Activated CD8-positive, alpha-beta memory T cell treated with anti-CD3 and anti-CD28 coated beads, Interleukin-2, amount 50 U/mL, for 4 hours (primary cell): ENCODE measurements at places on chromosomes 3 and 15.

- DNase-seq = no peak
Observed at GRCh38 chr3:168531116-168531515, 435.4 kb upstream of the GOLIM4 start.

DNA sequence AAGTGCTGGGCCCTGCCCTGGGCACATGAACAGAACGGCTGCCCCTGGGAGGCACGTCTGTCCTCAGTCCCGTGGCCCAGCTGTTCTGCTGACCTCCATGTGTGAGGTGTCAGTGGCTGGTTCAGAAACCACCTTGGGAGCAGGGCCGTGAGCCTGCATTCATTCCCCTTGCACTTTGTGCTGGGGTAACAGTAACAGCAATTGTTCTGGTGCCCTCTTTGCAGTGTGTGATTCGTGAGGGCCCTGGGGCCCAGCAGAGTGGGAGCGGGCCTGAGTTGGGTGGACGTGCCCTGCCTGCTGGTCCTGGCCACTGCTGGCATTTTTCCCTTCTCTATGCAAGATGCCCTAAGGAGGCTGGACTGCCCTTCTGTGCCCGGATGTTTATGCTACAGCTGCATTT lies 50.4 kb upstream of the MYZAP start:
- DNase-seq = no peak

- DNase-seq = no peak
Observed at GRCh38 chr3:69914395-69914794, 85.1 kb upstream of the SAMMSON start.

GRCh38 chr15:40702077-40702476 lies 7.1 kb downstream of the RAD51 start:
- no peak for DNase-seq

- DNase-seq = no peak
Observed at GRCh38 chr3:72238010-72238691, 453.2 kb upstream of the PROK2 start.

- DNase-seq = no peak
Observed at GRCh38 chr3:63990733-63991132, 32.6 kb downstream of the PSMD6 start.

GRCh38 chr15:41957021-41957897 lies 15.1 kb downstream of the EHD4 start:
- no peak for DNase-seq

DNA sequence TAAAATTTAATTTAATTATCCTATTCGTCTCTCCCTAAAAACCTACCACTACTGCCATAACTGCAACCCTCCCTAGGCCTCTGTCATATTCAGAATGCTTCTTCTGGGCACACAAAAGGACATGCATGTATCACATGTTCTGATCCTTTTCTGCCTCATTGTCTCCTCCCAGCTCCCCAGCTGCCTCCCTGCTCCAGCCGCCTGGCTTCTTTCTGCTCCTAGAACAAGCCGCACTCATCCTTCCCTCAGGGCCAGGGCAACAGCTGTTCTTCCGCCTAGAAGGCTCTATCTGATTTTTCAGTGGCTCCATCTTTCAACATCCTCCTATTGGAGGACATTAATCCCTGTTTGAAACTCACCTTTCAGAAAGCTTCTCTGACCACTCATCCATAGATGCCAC lies 38.6 kb downstream of the TMED3 start:
- no peak for DNase-seq

- DNase-seq = no peak
Observed at GRCh38 chr3:64368257-64369020, 143.2 kb upstream of the PRICKLE2 start.

GRCh38 chr3:175336406-175337133 lies 477.4 kb downstream of the NAALADL2 start:
- no peak for DNase-seq

GRCh38 chr3:117252208-117252607 lies 542.6 kb downstream of the TUSC7 start:
- no peak for DNase-seq

DNA sequence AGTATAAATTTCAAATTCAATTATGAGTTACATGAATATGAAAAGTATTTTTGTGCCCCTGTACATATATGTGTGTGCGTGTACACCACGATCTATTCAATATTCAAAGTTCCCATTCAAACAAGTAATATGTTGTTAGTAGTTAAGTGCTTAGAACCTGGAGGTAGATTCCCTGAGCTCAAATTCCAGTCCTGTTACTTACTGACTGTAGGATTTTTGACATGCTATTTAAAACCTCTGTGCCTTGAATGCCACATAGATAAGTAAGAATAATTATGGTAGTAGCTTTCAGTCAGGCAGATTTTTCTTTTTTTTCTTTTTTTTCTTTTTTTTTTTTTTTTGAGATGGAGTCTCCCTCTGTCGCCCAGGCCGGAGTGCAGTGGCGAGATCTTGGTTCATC lies 53.3 kb upstream of the CMSS1 start:
- DNase-seq = no peak

DNA sequence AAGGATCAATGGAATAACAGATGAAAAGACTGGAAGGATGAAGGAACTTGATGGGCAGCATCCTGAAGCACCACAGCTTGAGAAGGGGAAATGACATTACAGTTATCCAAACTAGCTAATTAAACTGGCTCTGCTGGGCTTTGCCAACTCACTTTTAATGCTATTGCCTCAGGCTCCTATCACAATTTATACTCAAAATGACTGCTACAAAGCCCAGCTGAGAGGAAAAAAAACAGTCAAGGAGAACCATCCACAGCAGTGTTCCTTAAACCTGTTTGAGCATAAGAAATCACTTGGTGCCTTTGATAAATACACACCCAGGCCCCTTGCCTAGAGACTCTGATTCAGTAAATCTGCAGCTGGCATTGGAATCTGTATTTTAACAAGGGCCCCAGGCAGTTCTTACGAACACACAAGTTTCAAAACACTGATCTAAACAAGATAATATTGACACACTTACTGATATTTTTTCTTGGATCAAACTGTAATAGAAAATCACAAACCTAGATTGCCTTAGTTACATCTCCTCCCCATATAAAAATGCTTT lies 85.8 kb downstream of the MB21D2 start:
- no peak for DNase-seq

DNA sequence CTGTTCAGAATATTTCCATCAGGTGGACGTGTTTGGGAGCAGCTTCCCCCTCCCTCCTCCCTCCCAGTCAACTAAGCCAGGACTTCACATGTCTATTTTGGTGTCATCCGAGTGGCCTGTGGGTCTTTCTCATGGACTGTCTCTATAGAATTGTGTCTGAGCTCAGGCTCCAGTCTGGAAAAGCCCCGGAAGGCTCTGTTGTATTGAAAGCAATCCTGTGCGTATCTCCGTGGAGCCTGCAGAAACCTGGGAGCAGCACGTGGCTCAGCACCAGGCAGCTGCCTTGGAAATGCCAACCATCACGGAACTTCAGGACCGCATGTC lies 25.2 kb downstream of the COLQ start:
- DNase-seq = no peak

- no peak for DNase-seq
Observed at GRCh38 chr3:77025471-77025870, 14.4 kb upstream of the ROBO2 start.

GRCh38 chr3:100902572-100902971 lies 90.6 kb downstream of the ABI3BP start:
- no peak for DNase-seq

- no peak for DNase-seq
Observed at GRCh38 chr3:195173657-195174056, 97.3 kb downstream of the XXYLT1 start.

DNA sequence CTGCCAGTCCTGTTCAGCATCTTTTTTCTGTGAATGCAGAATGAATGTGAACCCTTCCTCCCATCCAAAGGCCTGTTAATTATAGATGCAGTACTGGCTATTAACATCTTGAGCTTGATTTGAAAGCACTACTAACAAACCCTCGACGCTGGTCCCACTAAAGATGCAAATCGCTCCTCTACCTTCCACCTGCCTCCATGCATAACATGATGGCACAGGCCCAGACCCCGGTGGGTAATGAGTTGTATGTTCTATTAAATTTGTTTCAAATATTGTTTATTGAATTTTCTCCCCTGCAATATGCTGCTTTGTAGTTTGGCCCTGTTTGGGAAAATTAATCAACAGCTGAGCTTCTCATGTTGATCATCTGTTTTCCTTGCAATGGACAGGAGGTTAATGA lies 69.3 kb downstream of the RAB11A start:
- no peak for DNase-seq

DNA sequence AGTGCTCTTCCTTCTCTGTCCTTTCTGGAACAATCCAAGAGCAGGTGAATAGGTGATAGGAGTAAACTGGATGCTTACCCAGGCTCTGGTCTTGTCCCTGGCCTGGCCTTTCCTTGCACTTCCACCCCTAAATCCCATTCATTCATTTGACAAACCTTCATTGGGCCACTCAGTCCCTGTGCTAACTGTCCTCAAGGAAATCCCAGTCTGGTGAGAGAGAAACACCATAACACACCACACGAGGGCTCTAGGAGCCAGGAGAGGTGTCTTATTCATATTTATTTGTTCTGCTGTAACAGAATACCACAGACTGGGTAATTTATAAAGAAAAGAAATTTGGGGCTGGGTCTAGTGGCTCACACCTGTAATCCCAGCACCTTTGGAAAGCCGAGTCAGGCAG lies 22.8 kb downstream of the EFCC1 start:
- DNase-seq = no peak

GRCh38 chr3:187370051-187370450 lies 1.9 kb downstream of the RTP4 start:
- DNase-seq = no peak

GRCh38 chr3:59472541-59472940 lies 422.7 kb upstream of the CFAP20DC start:
- DNase-seq = no peak

GRCh38 chr15:28021281-28022039 lies 77.7 kb downstream of the OCA2 start:
- no peak for DNase-seq

DNA sequence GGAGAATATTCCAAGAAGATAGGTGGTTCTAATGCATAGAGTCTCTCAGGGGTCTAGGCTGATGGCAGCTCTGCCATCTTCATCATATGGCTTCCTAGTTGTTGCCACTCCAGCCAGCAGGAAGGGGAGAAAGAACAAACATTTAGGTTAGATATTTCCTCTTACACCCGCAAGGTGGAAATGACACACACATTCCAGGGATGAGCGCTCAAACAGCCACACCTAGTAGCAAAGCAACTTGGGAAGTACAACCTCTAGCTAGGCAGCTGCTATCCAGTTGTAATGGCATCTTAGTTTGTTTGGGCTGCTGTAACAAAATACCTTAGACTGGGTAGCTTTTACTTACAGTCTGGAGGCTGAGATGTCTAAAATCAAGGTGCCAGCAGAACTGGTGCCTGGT lies 51.9 kb upstream of the ADAMTSL3 start:
- DNase-seq = no peak

- DNase-seq = no peak
Observed at GRCh38 chr15:39434751-39435238, 146.1 kb upstream of the THBS1 start.

GRCh38 chr15:42503825-42504224 lies 8.4 kb downstream of the SNAP23 start:
- DNase-seq = no peak

DNA sequence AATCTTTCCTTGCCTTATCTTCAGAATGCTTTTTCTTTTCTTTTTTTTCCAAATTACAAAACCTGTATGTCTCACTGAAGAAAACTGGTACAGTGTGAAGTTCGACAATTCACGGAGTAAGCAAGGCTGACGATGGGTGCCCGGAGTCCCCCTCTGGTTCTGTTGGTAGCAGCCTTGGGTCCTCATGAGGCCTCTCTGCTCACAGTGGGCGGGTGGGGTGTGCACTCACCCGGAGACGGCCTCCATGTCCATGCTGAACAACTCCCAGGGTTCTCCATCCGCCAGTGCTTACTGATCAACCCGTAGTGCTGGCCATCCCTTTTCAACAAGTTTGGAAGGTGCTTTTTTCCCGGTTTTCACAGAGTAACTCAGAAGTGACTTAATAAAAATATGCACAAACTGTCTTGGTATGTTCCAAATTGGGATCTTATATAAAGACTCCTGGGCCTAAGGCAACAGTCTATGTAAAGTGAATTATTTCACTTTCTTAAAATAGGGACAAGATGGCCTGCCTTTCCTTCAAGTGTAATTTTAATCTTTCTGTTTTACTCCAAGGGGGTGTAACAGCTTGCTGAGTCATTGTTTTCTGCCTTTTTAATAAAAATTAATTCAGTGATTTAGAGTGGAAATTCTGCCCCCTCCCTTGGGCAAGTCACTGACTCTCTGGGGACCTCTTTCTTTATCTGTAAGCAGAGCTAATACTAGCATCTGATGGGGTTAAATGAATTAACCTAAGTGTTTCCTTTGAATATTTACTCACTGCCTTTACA lies 23.7 kb downstream of the LRRK1 start:
- DNase-seq = no peak

DNA sequence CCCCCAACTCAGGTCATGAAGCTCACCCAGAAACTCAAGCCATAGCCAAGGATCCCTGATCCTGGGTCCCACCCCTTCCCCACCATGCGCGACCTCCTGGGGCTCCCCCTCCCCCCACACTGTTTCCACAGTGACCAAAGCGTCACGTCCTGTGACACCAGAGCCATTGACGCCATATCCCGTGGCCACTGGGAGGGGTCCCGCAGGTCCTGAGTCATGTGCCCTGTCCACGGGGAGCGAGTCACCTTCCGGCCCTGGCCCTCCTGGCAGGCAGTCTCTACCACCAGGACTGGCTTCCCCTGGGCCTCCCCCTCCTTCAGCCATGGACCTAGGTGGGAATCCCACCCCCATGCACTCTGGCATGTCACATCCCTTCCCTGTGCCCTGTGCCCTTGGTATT lies 15.6 kb downstream of the SEMA3F start:
- DNase-seq = no peak

DNA sequence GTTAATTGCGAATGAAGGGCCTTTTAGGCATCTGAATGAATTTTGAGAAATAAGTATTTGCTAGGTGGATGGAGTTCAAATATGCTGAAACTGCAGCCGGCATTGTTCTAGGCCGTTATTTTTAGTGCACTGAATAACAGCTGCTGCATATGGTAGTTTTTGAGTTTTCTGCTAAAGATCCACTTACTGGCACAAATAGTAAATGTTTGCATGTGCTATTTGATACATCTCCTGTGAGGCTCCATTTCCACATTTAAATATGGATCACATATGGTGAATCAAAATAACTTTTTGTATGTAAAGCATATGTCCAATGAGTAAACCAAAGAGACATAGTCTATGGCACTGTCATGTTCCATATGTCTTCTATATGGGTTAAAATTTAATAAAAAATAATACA lies 56.7 kb upstream of the CNTN4 start:
- no peak for DNase-seq
